ENCODE measurements at places on chromosomes 13 and 19.

DNA sequence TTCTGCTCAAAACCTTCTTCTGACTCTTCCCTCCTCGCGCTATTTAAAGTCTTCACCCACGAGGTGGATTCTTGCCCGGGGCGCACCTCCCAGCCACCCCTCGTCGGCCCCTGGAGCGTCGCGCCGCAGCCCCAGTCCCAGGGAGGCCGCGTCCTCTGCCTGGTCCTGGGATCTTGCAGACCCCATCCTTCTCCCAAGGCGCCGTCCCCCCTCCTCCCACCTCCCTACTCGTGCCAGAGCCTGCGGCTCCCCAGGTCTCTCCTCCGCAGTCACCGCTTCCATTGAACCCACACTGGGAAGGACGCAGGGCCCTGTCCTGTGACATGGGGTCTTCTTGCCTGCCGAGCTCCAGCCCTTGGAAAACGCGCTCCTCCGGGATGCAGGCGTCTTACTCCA lies 486 bp downstream of the ZNF808 start:
- DNase-seq, result no peak

DNA sequence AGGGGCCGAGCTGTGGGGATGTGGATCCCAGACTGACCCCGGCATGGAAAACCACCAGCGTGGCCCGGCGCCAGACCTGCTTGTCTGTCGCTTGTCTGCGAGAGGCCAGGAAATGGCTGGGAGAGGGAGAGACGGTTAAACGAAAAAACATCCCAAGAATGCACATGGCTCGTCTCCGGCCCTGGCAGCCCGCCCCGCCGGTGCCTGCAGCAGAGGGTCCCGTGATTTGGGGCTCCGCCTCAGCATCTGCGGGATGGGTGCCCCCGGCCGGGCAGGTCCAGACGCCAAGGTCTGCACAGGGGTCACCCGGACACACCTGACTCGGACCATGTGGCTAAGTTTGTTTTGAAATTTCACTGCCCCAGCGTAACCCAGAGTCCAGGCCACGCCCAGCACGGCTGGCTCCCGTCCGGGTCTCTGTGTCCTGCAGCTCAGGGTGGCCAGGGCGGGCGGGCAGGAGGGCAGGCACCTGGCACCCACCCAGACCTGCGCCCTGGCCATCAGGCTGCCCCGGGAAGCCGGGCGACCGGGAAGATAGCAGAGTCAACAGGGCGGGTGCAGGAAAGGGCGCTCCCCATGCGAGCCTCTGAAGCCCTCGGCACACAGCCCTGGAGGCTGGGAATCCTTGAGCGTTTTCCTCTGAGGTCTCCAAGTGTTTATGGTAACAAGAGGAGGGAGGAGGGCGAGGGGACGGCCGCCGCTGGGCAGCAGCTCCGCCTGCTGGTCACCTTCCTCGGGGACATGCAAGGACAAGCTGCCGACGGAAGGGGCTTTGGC lies 103.2 kb downstream of the GADD45B start:
- peak; percentile 74 for DNase-seq

DNA sequence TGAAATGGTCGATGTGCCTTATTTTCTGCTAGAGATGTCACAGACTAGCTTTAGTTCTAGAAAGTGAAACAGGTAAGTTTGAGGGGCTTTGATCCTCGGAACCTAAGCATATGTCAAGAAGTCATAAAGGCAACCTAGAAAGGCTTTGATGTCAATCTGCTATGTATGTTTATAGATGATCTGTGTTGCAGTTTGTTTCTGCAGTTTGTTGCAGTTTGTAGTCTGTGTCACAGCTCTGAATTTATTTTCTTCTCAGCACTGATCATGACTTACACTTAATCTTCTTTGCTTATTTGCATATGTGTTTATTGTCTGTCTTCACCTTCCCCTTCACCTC lies 5.9 kb downstream of the LSM14A start:
- DNase-seq, result peak; percentile 16

DNA sequence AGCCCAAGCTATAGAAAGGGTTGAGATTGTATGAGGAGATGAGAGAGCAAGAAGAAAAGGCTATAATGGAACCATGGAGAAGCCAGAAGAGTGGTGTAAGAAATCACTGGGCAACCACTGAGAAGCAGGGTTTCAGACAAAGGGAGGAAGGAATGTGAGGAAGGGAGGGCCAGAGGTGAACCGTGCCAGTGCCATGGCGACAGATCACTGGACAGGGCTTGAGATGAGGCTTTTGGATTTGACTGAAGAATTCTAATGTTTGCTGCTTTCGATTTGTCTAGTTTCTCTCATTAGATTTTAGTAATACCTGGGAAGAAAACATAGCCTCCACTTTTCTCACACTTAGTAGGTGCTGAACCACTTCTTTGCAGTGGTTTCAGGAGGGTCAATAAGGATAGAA lies 6.3 kb upstream of the GPR183 start:
- DNase-seq, result no peak

DNA sequence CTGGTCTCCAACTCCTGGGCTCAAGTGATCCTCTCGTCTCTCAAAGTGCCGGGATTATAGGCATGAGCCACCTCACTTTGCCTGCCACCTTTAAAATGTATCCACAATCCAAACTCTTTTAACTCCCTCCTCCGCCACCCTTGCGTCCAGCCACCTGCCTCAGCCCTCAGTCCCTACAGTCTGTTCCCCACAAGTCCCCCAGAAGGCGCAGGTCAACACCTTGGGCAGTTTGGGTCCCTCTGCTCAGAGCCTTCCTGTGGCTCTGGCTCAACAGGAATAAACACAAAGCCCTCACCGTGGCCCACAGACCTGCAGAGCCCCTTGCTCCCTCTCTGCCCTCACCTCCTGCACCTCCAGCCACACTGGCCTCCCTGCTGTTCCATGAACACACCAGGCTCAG lies 7.5 kb upstream of the EMC10 start:
- DNase-seq, result no peak

DNA sequence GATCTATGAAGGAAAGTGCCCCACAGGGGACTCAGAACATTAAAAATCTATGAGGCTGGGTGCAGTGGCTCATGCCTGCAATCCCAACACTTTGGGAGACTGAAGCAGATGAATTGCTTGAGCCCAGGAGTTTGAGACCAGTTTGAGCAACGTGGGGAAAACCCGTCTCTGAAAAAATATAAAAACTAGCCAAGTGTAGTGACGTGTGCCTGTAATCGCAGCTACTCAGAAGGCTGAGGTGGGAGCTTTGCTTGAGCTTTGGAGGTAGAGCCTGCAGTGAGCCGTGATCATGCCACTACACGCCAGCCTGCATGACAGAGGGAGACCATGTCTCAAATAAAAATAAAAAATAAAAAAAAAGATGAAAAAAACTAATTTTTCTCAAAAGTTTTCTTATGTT lies 1070.6 kb downstream of the PCDH9 start:
- DNase-seq, result no peak

DNA sequence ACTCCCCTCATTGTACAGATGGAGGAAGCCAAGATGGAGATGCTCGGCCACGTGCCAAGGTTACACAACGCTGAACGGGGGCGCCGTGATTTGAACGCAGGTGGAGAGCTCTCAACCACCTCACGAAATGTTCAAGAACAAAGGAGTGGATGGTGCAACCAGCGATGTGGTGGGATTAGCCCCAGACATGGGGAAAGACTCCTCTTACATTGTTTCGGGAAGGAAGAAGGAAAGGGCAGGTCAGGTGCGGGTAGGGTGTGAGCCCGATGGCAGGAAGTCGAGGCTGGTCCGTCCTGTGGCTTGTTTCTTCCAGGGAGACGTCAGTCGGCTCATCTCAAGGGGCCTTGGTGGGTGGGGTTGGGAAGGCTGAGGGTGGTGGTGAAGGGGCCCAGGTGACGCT lies 7.1 kb upstream of the KLK14 start:
- no peak for DNase-seq

DNA sequence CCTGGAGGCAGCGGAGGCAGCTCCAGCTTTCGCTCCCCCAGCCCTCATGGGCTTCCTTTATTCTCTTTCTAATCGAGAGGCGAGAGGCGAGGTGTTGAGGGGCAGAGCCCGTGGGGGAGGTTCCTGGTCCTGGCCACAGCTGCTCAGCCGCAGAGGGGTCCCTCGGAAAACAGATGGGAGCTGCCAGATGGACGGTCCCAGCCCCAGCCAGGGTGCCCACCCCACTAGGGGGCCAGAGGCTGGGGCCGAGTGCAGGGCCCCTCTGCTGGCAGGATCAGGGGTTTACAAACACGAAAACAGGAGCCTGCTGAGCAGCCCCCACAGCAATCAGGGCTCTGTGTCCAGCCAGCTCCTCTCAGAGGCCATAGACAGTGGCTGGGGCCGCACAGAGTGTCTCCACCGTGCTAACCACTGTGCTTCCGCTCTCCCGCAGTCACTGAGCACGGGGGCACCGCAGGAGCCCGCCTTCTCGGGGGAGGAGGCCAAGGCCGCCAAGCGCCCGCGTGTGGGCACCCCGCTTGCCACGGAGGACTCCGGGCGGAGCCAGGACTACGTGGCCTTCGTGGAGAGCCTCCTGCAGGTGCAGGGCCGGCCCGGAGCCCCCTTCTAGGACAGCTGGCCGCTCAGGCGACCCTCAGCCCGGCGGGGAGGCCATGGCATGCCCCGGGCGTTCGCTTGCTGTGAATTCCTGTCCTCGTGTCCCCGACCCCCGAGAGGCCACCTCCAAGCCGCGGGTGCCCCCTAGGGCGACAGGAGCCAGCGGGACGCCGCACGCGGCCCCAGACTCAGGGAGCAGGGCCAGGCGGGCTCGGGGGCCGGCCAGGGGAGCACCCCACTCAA lies 182.2 kb downstream of the KDM4B start:
- no peak for DNase-seq

DNA sequence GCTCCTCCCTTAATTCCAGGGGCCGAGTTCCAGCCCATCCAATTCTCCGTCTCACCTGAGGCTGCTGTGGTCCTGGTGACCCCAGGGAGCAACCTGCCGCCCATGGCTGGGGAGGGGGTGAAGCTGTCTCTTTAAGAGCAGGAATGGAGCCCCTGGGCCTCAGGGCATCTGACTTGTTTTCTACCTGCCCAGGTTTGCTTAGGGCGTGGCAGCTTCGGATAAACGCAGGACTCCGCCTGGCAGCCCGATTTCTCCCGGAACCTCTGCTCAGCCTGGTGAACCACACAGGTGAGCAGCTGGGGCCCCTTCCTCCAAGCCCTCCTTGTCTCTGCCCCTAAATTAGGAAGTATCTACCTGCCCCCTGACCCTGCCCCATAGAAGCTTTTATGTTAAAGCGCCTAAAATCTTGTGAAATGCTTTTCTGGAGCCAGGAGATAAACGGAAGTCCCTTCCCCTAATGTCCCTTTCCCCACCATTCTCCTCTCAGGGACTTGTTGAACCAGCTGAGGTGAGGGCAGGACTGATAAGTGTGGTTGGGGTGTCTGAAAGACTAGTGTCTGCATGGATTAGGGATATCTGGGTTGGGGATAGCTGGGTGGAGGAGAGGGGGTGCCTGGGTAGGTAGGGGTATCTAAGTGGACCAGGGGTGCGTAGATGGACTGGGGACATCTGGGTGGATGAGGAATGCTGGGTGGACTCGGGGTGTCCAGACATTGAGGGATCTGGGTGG lies 614 bp downstream of the FXYD3 start:
- no peak for DNase-seq

GRCh38 chr13:38309397-38309796 lies 40.3 kb upstream of the UFM1 start:
- no peak for DNase-seq

- DNase-seq, result no peak
Observed at GRCh38 chr19:37593996-37594303, 642 bp downstream of the ZNF571 start.

DNA sequence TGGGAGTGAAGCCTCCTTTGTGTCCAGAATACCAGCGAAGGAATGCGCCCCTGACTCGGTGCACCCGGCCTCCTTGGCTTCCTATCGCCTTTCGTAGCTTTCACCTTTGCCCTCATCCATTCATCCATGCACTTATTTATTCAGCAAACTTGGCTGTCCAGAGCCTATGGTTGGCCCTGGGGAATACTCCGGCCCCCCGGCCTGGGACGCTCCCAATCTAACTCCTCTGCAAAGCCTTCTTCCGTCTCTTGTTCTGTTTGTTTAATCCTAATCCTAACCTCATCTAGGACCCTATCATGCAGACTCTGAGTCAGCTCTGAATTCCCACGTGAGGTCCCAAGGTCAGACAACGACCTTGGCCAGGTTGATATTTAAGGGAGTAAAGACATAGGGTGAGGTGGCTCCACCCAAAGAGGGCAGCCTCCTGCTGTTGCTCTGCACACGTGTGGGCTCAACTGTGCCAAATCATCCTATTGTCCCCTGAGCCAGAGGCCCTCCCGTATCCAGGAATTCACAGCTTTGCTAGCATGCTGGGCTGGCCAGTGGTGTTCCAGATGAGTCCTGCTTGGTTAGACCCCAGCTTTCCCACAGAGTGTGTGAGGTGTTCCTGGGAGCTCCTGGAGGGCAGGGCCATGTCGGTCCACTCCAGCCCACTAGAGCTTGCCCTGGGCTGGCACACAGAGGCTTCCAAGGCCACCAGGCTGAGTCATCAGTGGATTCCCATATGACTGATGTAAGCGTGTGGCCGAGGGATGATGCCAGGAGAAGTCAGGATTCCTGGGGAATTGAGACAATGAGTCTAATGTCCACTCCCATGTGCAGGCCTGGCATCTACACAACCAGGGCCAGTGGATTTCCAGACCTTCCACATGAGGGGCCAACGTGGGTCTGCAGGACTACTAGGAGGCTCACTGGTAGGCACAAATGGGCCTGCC lies 6.5 kb upstream of the CCNE1 start:
- no peak for DNase-seq

- DNase-seq, result no peak
Observed at GRCh38 chr19:49020931-49021895, 2.9 kb downstream of the CGB3 start.

GRCh38 chr13:70527599-70527998 lies 419.3 kb upstream of the KLHL1 start:
- no peak for DNase-seq

Data from CD4-positive, alpha-beta T cell treated with Interleukin-15 for 4 hours (primary cell).